ENCODE measurements at places on chromosomes 6 and 20.

DNA sequence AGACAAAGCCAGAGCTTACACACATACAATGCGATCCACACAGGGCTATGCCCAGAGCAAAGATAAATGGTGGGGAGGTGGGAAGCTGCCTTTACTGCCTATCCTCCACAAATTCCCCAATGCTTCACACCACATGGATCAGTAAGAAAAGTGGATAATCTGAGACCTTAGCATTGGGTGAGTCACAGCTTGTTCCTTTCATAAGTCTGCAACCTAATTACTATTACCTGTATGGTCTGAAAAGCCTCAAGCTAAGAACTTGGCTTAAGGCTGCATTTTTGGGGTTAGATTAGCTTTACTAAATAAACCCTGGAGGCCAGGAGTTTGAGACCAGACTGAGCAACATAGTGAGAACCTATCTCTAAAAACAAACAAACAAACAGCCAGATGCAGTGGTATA is 66.0 kb upstream of the BTBD3 start:
- no peak for DNase-seq

DNA sequence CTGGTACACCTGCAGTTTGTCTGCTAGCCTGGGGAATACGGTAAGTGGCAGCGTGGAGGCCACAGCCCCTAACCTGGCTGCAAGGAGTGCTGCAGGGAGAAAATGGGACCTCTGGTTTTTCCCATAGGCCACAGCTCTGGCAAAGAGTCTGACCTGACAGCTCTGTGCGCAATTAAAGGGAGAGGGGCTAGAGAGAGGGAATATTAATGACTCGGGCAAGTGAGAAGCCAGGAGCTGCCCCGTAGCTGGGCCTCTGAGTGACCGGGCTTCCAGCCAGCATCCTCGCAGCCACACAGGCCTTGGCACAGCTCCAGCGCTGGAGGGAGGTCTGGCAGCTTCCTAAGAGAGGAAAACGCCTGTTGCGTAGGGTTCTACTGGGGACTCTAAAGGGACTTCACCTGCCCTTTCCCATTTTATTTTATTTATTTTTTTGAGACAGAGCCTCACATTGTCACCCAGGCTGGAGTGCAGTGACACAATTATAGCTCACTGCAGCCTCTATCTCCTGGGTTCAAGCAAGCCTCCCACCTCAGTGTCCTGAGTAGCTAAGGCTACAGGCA is 18.2 kb upstream of the OCSTAMP start:
- DNase-seq, result peak; percentile 84

GRCh38 chr6:24330137-24330732 is 27.6 kb downstream of the DCDC2 start:
- DNase-seq, result peak; percentile 14

- no peak for DNase-seq
Measured at GRCh38 chr6:14119784-14120183, 2.2 kb downstream of the CD83 start.

DNA sequence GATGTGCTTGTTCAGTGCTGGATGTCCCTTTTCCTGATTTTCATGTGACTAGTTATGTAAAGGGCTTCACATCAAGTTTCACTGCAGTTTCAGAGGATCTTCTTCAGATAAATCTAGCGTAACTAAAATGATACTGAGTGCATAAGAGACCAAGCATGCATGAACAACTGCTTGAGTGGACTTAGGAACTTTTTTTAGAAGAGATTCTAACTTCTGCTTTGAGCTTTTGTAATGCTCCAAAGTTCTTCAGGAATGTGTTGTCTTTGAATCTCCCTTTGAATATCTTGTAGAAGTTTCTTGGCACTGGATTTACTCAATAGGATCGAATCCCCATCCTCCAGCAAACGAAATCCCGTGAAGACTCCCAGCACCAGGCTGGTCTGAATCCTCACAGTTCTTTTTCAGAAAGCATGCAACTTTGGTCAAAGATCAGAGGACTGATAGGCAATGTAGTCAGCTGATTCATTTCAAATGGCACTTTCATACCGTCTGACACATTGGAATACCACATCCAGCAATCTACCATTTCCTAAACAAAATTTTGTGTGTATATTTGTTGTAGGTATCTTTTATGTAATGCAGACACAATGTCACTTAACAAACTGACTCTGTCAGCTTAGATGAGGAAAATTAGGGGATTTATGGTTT is 33.2 kb downstream of the ENPP1 start:
- DNase-seq, result no peak

DNA sequence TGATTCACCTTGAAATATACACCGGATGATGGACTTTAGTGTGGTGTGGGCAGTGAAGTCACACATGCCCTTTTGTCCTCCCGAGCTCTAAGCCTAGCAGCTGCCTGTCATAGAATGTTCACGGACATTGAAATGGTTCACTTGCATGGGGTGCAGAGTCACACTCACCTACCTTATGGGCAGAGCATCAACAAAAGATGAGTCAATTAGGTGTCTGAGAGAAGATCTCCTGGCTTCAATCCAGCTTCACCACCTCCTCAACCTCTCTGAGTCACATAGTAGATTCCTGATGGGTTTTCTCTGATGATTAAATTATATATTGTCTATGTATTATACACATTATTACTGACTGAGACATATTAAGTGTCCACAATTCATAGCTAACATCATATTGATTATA is 48.1 kb upstream of the HLA-E start:
- no peak for DNase-seq

DNA sequence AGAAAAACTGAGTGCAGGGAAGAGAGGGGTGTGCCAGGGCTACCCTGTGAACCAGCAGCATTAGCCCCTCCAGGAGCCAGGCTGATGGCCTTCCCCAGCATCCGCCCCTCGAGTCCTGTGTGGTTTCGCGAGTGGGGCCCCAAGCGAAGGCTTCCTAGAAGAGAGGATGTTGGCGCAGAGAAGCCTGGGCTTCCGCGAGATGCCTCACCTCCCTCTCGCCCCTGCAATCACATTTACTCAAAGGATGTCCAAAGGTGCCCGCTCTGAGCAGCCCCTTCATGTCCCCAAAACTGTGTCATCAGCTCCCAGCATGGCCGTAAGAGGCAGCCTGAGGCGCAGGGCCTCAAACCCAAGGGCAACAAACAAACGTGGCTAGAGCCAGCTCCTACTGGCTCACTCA is 111.7 kb downstream of the PREX1 start:
- no peak for DNase-seq

DNA sequence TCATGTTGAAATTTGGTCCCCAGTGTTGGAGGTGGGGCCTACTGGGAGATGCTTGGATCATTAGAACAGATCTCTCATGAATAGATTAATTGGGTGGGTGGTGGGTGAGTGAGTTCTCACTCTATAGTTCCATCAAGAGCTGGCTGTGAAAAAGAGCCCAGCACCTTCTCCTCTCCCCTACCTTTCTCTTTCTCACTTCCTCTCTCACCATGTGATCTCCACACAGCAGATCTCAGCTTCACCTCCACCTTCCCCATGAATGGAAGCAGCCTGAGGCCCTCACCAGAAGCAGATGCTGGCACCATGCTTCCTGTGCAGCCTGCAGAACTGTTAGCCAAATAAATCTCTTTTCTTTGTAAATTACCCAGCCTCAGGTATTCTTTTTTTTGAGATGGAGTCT is 12.9 kb upstream of the GMNN start:
- DNase-seq, result no peak

GRCh38 chr20:52447225-52447551 is 255.6 kb upstream of the ZFP64 start:
- no peak for DNase-seq

GRCh38 chr6:21529431-21529830 is 64.1 kb upstream of the SOX4 start:
- DNase-seq, result no peak

DNA sequence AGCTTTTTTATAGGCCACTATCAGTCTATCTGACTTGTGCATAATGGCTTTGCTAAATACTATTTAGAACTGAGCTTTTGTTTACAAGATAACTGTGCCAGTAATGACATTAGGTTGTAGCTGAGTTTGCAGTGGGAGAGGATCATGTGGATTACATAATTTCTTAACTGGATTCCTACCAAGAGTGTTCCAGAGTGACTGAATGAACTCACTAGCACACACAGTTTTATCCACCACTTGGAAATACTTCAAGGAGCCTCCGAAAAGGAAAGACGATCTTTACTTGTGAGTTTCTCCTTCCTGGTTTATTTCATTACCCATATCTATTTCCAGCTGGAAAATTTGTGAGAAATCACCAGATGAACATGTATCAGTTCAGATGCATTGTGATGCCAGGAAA is 10.9 kb upstream of the SYNE1 start:
- DNase-seq, result no peak

DNA sequence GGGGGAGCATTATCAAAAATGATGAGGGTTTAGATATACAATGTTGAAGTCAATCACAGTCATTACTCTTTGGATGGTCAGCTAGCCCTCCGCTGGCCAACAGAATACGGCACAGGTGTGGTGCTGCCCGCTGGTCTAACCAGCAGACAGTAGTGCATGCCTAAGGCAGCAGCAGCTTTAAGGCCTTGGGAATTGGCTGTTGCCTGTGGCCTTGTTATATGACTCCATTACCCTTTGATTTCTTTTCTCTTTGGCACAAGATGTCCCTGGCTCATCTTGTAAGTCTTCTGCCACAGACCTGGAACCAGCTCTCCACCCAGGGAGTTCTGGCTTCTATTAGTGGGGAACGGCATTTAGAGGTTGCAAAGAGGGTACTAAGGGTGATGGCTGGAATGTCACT is 110.2 kb downstream of the WDR27 start:
- DNase-seq, result no peak

- no peak for DNase-seq
Measured at GRCh38 chr20:38635721-38636288, 34.2 kb downstream of the ARHGAP40 start.

DNA sequence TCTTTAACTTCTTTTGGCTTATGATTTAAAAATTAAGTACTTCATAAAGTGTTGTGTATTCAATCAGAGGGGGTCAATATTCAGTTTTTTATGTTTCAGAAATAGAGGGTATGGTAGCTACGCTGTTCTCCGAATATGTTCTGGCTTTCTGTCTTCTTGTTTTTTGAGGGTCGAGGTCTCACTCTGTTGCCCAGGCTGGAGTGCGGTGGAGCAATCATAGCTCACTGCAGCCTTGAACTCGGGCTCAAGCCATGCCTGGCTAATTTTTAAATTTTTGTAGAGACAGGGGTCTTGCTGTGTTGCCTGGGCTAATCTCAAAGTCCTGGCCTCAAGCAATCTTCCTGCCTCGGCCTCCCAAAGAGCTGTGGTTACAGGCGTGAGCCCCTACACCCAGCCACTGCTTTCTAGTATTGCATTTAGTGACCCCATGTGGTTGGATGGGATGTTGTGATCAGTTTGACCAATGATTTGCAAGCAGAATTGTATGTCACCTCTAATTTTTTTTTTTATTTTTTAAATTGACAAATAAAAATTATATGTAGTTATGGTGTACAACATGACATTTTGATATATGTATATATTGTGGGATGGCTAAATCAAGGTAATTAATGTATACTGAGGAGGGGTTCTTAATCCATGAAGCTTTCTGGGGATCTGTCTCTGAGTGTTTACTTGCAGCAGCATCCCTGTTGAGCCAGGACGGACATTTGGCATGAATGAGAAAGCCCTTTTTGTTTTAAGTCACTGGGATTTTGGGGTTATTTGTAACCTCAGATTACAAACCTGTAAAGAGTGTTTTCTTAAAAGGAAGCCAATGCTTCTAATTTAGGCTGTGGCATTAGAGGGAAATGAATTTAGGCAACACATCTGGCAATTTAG is 38.5 kb upstream of the DEK start:
- DNase-seq, result no peak

DNA sequence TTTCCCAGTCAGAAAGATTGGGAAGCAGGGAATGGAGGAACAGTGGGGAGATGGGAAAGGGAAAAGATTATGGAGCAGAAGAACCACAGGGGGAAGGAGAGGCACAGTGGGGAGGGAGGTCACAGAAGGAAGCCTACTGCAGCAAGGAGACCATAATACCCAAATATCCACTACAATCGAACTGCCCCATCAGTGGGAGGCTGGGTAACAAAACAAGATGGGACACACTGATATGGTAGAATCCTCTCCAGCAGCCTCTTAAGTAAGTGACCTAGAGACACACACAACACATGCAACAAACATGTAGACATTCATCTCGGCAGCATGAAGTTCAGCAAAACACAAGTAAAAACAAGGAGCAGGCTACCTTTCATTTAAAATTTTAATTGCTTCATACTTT is 4.8 kb upstream of the FOXP4 start:
- no peak for DNase-seq

- DNase-seq, result no peak
Measured at GRCh38 chr6:44216677-44217331, at the start of gene MYMX. Gene MYMX (plus strand): TSS chr6:44216926. CDS start chr6:44217472, 546 bp downstream.

DNA sequence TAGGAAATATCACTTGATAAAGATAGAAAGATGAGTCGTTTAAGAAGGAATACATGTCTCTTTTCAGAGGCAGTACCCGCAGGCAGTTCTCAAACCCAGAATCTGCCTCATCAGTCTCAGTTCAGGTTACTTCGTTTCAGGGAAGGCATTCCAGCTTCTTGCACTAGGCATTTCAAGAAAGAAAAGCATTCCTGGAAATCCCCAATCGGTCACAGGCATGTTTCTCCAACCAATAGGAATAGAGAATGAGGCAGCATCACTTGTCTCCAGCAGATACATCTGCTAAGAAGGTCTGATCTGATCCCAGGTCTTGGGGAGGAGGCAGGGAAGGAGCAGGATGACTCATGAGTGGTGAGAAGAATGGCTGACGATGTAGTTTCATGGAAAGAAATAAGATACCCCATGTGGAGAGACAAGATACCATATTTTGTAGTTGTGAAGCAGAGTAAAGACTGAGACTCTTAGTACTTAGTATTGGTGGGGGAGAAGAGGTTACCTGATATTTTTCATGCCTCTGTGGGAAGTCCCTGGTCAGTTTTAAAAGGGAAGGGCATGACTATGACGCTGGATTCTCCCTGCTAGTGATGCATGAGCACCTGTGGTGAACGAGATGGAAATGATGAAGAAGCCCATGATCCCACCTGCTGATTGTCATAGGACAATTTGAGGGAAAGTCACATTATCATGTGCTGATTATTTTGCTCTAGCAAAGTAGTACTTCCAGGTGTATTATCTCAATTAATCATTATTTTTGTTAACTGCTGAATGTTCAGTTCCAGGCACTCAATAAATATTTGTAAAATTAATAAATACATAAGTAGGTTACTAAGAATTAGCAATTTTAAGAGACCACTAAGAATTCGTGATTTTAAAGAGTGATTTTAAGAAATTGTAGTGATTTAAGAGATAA is 20.3 kb upstream of the HLA-DRB1 start:
- DNase-seq, result peak; percentile 95

GRCh38 chr6:43491750-43492661 is 14.6 kb downstream of the TJAP1 start:
- no peak for DNase-seq

GRCh38 chr20:7113577-7114466 is 346.3 kb downstream of the BMP2 start:
- DNase-seq, result peak; percentile 73

- no peak for DNase-seq
Measured at GRCh38 chr6:148837941-148838340, 91.1 kb downstream of the UST start.

DNA sequence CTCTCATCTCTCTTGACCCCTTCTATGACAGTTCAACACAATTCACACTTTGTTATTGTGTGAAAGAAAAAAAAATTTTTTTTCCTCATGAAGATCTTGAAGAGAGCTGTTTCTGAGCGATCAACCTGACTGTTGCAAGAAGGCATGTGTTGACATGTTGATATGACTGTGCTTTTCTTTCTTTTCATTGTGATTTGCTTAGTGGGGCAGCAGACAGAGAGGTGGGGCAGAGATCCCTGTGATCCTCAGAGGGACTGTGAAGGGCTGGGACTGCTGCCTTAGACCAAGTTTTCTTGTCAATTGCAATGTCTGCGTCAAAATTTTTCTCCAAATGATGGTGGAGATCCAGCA is 70.8 kb upstream of the IYD start:
- no peak for DNase-seq

- no peak for DNase-seq
Measured at GRCh38 chr6:27294409-27294808, 17.7 kb downstream of the POM121L2 start.
